Skin of body (tissue), 3 donors: ENCODE measurements at places on chromosomes 5 and 9. TPM values are rescaled to one million over a fixed set of nuclear protein-coding genes. Genes with fewer than 3 reads are reported as not detected.

DNA sequence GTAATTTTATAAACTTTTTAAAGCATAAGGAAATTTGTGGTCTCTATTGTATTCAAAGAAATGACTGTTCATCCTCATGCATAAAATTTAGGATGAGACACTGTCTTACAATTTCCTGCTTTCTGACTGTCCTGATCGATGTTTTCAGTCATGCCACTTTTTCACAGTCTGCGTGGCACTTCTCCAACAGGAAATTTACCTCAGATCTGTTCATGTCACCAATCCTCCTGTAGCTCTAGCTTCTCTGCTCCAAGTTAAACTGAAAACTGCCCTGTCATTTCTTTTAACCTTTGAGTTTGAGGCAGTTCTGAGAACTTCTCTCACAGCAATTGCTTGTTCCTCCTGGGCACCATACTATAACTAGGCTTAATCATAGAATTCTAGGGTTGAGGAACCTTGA is 455.1 kb downstream of the EFNA5 start:
- DNase-seq = no peak

DNA sequence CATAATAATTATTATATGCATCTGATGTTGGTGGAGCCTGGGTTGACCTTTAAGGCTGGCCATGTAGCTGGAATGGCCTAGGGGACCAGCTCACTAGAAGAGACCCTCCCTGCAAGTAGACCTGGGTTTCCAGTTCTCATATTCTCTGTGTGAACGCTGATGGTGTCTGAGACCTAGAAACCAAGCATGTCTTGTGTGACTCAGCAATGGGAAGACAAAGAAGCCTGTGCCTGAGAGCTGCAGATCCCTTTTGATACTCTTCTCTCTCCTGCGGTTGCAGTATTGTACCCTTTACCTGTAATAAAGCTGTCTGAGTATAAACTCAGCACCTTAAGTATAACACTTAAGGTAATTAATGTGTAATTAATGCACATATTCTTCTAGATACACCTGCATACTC is 22.2 kb downstream of the C9orf152 start:
- DNase-seq = no peak

- no peak for DNase-seq
Measured at GRCh38 chr9:131391020-131391419, 2.9 kb upstream of the PRRC2B start.

DNA sequence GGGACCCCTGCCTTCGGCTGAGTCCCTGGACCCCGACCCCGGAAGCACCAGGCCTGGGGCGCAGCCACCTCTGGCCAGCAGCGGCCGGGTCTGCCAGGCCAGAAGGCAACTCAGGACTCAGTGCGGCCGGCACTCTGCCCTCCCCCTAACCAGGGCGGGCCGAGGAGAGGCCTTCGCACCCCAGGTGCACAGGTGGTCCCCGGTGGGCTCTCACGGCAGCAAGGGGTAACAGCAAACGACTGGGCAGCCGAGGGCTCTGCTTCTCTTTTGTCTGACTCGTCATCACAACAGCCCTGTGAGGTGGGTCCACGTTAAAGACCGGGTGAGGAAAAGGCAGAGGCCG is 20.7 kb upstream of the NOTCH1 start:
- DNase-seq = no peak

- DNase-seq = no peak
Measured at GRCh38 chr5:83059341-83059740, 17.9 kb downstream of the TMEM167A start.

- DNase-seq = no peak
Measured at GRCh38 chr9:93126151-93126781, 7.8 kb downstream of the NINJ1 start.

The CCNJL gene
- total RNA-seq = 3.2 TPM

The TMOD1 gene
- total RNA-seq = 9.3 TPM
